NCI-H460 (cell line): ENCODE measurements at places on chromosomes 13 and 19. TPM values are rescaled to one million over a fixed set of nuclear protein-coding genes. Genes with fewer than 3 reads are reported as not detected.

Gene ZNF563
- not detected in 2 replicates for total RNA-seq

Gene ERICH6B
- total RNA-seq = not detected in 2 replicates

- DNase-seq = no peak
These were observed 3.8 kb upstream of the ZNF626 start for GRCh38 chr19:20664901-20665781.

DNA sequence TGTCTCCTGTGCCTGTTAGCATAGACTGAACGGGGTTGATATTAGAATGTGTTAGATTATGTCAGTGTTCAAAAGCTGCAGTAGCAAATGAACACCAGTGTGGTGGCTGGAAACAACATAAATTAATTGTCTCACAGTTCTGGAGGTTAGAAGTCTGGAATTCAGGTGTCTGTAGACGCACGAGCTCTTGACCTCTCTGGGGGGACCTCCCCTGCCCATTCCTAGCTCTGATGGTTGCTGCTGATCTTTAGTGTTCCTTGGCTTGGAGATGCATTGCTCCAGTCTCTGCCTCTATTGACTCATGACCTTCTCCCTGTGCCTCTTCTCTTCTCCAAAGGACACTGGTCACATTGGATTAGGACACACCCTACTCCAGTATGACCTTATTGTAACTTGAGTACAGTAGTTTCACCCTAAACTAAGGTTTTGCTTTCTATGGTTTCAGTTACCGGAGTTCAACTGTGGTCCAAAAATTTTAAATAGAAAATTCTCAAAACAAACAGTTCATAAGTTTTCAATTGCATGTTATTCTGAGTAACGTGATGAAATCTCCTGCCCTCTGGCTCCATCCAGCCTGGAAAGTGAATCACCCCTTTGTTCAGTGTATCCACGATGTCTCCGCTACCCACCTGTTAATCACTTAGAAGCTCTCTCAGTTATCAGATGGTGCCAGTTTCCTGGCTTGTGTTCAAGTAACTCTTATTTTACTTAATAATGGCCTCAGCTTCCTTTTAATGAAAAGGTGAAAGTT lies 273.2 kb downstream of the MYO16 start:
- DNase-seq = no peak
